Activated CD4-positive, alpha-beta T cell treated with anti-CD3 and anti-CD28 coated beads, Interleukin-2, amount 50 U/mL, for 4 hours (primary cell): ENCODE measurements at places on chromosomes 7 and 10.

GRCh38 chr7:16347827-16348192 is 73.5 kb downstream of the CRPPA start:
- DNase-seq: no peak

DNA sequence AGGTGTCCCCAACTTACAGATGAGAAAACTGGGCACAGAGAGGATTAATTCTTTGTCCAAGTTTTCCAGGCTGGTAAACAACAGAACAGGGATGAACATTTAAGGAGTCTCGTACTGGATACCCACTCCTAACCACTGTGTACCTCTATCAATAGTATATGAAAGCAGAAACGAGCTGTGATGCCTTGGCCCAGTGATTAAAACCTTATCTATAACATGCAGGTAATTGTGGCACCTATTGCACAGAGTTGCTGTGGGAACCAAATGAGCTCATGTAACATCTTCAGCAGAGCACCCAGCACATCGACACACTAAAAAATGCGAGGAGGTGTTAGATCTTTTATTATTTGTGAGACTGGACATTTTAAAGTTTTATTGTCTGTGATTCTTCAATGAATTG is 1.6 kb downstream of the TMEM273 start:
- no peak for DNase-seq

GRCh38 chr10:514137-514671 is 175.3 kb downstream of the DIP2C start:
- no peak for DNase-seq

GRCh38 chr7:21361413-21362125 is 66.3 kb upstream of the SP4 start:
- DNase-seq: no peak

DNA sequence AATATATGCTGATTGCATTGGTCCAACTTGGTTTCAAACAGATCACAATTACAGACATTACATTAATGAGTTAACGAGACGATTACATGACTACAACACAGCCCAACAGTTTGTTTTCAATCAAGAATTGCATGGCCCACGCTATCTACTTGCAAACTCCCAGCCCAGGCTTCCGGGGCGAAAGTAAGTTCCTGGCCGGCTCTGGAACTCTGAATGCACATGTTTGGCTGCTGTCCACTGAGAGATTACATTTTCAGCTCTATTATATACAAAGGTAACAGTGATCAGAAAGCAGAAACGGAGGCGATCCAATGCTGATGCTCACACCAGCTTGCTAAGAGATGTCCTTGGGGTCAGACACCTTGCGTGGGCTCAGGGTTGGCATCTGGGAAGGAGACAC is 206.3 kb downstream of the FANK1 start:
- no peak for DNase-seq

DNA sequence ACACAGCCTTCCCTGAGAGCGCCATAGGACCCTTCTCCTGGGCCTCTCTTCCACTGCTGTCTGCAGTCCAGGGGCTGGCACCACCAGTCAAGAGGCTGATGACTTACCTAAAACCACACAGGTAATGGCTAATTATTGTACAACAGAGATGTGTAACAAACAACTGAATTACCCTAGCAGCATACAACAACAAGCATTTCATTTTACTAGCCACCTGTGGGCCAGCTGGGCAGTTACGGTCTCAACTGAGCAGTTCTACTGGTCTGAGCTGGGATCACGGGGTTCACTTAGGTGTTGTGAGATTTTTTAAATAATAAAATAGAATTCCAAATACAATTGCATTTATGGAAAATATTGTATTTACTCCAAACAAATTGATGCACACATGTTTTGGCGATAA is 431.9 kb downstream of the TNS3 start:
- DNase-seq: no peak

DNA sequence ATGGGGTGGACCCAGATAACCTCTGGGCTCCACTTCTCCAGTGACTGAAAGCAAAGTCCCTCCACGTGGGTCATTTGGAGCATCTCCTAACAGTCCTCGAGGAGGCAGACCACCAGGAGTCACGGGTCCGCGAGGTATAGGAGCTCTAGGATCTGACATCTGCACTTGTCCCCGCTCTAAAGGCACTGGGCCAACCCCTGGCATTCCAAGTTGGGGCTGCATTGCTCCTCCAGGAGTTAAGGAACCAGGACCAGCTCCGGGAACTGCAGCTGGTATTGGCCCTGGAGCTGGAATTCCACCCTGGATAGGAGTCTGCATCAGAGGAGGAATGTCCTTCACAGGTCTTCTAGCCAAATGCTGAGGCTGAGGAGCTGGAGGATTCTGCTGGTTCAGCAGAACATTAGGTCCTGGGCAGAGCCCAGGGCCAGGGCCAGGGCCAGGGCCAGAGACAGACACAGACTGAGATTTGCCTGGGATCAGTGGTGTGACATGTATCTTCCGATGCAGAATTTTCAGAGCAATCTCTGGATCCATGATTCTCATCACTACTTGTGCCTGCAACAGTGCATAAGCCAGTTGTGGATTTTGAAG is 827 bp downstream of the CSTF2T start:
- no peak for DNase-seq

- no peak for DNase-seq
Measured at GRCh38 chr7:127245607-127246006, 7.1 kb downstream of the GRM8 start.

DNA sequence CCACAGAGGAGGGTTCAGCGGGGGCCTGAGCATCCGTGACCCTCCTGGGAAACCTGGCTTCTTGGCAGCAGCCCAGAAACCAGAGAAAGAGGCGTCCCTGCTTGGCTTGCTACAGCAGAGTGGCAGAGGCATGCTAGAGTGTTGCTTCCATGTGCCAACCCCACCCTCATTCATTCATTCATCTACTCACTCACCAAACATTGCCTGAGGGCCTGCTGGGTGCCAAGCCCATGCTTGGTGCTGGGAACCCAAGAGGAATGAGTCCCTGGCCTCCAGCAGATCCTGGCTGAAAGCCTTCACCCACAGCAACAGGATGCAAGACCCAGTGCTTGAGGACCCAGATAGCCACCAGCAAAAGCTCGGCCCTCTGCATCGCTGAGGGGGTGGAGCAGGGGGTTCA is 129.0 kb downstream of the CDH23 start:
- no peak for DNase-seq

GRCh38 chr10:128268015-128268722 is 141.9 kb upstream of the MKI67 start:
- DNase-seq: no peak

GRCh38 chr10:118246332-118247295 is 95.5 kb downstream of the FAM204A start:
- no peak for DNase-seq

DNA sequence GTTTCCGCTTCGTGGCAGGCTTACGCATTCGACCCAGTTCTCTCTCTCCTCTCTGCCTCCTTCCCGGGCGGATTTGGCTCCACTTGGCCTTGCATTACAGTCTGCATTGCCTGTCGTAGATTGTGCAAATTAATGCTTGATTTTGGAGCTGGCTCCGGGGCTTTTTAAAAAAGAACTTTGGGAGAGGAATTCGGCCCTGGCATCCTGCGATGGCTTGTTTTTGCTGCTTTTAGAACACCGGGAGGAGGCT is 767 bp downstream of the EIF4EBP2 start:
- no peak for DNase-seq

GRCh38 chr10:121559326-121560026 is 38.8 kb downstream of the FGFR2 start:
- no peak for DNase-seq

DNA sequence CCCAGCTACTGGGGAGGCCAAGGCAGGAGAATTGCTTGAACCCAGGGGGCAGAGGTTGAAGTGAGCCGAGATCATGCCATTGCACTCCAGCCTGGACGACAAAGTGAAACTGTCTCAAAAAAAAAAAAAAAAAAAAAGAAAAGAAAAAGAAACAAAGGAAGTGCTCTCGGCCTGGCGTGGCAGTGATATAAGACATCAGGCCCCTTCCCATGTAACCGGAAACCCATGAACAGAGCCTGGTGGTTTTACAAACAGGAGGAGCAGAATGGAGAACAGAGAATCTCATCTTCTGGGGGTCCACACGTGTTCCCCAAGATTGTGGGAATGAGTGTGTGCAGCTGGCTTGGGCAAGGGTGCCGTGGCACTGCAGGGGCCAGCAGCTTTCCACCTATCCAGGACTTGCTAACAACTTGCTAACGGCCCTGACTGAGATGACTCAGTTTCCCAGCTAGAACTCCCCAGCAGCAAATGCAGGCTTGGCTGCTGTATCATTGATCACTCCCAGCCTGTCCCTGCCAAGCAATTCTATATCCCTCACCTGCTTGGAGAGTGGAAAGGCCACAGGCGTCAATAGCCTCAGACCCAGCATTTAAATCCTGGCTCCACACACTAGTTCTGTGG is 103.0 kb downstream of the COL26A1 start:
- DNase-seq: no peak

GRCh38 chr7:140403878-140404564 is at the start of gene RAB19:
Gene RAB19, plus strand, starts transcription at chr7:140404058. Its CDS starts 3,589 bp downstream, at chr7:140407647.
- peak; percentile 38 for DNase-seq

DNA sequence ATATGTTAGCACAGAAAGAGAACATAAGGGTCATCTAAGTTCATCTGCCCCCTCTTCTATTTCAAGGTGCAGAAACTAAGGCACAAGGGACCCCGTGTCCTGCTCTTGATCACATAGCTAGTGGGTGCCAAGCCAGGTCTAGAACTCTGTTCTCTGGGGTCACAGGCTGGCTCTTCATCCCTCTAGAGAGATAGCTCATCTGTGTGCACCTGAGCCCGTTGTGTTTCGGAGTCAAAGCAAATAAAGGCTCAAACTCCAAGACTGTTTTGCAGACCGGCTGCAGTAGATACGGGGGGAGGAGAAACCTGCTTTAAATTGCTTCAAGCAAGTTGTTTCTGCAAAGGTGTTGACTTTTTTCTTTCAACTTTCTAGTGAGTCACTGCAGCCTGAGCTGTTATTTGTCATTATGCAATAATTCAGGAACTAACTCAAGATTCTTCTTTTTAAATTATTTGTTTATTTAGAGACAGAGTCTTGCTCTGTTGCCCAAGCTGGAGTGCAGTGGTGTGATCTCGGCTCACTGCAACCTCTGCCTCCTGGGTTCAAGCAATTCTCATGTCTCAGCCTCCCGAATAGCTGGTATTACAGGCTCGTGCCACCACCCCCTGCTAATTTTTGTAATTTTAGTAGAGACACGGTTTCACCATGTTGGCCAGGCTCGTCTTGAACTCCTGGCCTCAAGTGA is 6.5 kb downstream of the BLVRA start:
- DNase-seq: no peak

DNA sequence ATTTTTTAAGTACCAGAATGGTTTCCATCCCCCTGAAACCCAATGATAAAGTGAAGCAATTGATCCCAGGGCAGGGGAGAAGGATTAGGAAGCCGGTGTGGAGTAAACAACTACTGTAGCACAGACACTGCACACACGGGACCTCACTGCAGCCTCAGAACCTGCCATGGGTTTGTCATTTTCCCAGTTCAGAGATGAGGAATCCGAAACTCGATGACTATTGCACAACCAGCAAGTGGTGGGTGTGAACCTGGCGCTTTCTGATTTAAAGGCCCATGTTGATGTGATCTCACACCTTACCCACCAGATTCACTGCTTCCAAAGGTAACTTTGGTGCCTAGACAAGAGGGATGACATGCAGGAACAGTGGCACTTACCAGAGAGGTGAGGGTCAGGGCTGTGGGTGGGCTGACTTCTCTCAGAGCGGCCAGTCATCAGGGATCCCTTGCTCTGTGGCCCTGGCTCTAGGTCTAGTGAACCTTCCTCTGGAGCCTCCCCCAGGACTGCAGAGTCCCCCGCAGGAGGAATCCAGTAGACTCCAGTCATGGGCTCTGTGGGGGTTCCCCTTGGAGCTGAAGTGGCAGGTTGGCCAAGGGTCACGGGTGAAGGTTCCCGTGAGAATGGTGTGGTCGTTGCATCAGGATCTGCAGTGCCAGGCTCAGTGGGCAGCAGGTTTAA is 62.8 kb downstream of the PKD1L1 start:
- no peak for DNase-seq

DNA sequence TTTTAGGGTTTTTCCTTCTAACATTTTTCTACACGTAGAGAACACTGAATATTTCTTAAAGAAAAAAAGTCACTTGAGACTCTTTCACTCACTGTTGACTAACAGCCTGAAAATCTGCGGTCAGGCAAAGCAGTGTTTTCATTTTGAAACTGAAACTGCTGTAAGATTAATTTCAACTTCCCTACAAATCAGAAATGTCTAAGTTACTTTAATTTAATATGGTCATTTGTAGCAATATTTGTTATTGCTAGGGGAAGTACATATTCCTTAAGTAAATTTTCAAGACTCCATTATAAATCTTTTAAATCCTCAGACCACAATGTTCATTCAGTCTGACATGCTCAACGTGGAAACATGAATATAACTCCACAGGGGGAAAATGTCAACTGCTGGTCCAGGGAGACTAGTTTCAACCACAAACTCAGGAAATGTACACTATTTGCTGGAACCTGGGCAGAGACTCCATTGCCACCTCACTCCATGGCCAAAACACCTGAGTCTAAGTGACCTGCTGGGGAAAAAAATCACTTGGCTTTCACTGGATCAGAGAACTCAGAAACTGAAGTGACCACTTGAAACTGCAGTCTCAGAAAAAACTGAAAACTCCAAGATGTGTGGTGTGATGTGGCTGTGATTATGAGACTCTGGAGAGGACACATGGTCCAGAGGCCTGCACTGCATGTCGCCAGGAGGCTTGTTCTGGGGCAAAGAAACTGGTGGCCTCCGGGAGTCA is 161.2 kb downstream of the TAX1BP1 start:
- DNase-seq: no peak

- no peak for DNase-seq
Measured at GRCh38 chr10:133100706-133101415, 13.1 kb downstream of the ADGRA1 start.

- DNase-seq: peak; percentile 5
Measured at GRCh38 chr10:123614888-123615287, 51.3 kb upstream of the GPR26 start.

- DNase-seq: no peak
Measured at GRCh38 chr7:23333671-23334246, 34.6 kb downstream of the MALSU1 start.

GRCh38 chr10:51642581-51642980 is 56.8 kb downstream of the CSTF2T start:
- no peak for DNase-seq

DNA sequence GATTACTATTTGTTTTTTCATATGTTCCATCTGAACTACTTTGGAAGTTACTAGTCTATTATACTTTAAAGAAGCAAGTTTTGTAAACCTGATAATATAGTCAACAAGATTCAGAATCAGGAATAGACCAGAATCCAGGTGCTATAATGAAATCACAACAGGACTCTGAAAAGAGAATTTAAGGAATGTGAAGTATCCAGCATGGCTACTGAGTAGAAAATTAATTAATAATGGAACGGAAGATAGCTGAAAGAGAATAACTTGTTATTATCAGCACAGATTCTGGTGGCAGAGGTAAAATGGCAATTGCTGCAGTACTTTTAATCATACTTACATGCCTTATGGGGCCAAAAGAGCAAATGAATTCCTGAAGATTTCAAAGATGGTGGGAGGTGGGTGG is 43.1 kb upstream of the CHCHD3 start:
- DNase-seq: no peak

DNA sequence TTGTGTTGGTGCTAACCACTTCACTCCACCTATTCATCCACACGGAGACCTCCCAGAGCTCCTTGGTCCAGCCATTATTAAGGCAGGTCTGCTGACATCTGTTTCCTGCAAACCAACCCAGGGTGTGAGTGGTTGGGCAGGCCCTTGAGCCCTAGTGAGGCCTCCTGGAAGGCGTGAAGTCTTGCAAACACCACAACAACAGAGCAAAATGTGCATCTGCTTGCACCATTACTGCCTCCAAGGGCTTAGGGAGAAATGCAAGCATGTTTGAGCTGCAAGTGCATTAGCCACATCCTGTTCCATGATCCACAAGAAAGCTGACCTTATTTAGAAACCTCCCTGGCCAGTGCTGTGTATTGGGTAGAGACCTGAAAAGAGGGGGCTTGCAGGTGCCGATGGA is 325.5 kb downstream of the GRID1 start:
- DNase-seq: no peak
